Activated CD4-positive, alpha-beta T cell treated with anti-CD3 and anti-CD28 coated beads, Interleukin-2, Interleukin-4, amounts not matched to agents 100 ng/mL and 50 ng/mL, durations not matched to agents 16 hours and 8 hours (primary cell): ENCODE measurements at places on chromosomes 1 and 21.

- no peak for DNase-seq
Observed at GRCh38 chr1:94734963-94735901, 84.9 kb upstream of the SLC44A3 start.

GRCh38 chr1:227732586-227733308, 2.4 kb downstream of the JMJD4 start:
- DNase-seq, result no peak

- DNase-seq, result no peak
Observed at GRCh38 chr1:30750731-30751291, 6.8 kb downstream of the LAPTM5 start.

- DNase-seq, result no peak
Observed at GRCh38 chr1:167012570-167012969, 23.5 kb downstream of the MAEL start.

DNA sequence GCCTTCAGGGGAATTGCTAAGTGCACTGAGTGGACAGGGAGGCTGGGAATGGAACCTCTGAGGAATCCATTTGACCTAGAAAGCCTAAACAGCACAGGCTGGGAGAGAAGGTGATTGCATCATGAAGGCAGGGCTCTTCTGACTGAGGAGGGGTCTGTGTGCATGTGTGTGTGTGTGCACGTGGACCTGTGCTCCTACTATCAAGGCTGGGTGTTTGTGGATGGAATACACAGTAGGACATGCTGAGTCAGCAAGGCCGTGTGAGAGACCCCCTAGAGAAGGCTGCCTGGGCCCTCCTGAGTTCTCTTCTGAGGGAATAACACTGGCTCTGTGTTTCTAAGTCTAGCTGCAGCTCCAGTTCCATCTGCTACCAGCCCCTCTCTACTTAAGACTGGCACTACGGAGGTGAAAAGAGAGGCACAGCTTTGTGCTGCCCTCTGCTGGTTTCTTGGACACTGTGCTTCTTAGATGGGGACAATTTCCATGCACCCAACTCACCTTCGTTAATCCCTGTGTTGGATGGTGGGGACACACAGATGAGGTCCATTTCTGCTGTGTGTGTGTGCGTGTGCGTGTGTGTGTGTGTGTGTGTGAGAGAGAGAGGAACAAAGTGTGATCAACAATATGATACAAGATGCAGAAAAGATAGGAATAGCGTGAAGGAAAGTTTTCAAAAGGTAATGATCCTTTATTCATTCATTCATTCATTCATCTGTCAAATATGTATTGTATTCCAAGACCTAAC, 6.2 kb upstream of the EFCAB14 start:
- DNase-seq, result peak; percentile 76

- no peak for DNase-seq
Observed at GRCh38 chr1:228371741-228372182, 34.9 kb downstream of the TRIM11 start.

DNA sequence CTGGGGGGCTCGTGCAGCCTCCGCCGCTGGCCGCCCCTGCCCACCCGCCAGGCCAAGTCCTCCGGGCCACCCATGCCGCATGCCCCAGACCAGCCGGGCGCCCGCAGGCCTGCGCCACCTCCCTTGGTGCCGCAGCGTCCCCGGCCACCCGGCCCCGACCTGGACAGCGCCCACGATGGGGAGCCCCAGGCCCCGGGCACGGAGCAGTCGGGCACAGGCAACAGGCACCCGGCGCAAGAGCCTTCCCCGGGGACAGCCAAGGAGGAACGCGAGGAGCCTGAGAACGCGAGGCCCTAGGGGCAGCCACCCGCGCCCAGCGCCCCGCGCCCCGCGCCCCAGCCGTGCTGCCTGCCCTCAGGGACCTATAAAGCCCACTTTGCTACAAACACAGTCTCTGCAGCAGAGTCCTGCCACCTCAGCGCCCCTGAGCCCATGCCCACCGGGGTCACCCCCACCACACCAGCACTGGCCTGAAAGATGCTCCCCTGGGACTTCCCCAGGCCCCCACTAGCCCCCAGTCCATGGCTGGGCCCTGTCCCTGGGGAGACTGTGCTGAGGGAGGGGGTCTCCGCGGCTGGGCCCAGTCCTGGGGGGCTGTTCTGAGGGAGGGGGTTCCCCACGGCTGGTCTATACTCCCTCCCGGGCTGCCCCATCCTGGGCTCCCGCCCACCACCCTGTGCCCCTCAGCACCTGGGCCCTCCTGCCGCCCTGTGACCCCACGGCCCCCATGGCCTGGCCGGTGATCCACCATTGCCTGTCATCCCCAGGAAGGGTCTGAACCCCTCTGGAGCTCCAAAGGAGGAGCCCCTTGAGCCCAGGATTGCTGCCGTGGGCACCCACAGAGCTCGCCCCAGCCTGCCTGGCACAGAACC, 8.6 kb downstream of the TNFRSF18 start:
- DNase-seq, result no peak

GRCh38 chr21:34886240-34887104, 162.6 kb downstream of the RUNX1 start:
- DNase-seq, result no peak

- DNase-seq, result peak; percentile 44
Observed at GRCh38 chr1:93437976-93438605, 9.8 kb upstream of the FNBP1L start.

DNA sequence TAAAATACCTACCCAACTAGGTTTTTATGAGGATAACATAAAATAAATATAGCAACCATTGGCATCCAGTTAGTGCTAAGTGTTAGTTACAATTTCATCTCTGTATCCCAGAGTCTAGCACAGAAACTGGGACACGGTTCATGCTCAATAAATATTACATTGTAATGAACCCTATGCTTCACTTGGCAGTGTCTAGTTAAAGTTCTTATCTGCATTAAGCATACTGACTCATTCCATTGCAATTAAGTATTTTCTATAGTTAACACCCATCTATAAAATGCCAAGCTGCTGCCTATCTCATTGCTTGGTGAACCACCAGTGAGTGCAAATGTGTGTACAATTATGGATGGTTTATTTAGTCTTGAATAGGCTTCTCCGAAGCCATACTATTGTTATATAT, 15.2 kb downstream of the CHML start:
- no peak for DNase-seq

DNA sequence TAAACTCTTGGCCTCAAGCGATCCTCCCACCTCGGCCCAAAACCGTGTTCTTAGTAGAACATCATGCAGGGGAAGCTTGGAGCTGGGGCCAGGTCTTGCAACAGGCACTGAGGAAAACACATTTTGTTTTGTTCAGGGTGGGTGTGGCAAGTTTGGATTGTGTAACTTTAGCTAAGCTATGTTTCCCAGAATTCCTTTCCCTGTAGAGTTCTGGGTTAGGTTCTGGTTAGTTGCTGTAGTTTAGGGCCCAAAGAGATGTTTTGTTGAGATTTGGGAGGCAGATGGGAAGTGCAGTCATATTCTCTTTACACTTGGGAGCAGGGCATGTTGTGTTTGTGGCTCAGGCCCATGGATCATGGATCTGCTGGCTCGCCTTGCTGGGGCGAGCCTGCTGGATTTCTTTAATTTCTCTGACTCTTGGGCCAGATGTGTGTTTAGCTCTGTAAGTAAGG, 24.0 kb downstream of the PLA2G5 start:
- no peak for DNase-seq

DNA sequence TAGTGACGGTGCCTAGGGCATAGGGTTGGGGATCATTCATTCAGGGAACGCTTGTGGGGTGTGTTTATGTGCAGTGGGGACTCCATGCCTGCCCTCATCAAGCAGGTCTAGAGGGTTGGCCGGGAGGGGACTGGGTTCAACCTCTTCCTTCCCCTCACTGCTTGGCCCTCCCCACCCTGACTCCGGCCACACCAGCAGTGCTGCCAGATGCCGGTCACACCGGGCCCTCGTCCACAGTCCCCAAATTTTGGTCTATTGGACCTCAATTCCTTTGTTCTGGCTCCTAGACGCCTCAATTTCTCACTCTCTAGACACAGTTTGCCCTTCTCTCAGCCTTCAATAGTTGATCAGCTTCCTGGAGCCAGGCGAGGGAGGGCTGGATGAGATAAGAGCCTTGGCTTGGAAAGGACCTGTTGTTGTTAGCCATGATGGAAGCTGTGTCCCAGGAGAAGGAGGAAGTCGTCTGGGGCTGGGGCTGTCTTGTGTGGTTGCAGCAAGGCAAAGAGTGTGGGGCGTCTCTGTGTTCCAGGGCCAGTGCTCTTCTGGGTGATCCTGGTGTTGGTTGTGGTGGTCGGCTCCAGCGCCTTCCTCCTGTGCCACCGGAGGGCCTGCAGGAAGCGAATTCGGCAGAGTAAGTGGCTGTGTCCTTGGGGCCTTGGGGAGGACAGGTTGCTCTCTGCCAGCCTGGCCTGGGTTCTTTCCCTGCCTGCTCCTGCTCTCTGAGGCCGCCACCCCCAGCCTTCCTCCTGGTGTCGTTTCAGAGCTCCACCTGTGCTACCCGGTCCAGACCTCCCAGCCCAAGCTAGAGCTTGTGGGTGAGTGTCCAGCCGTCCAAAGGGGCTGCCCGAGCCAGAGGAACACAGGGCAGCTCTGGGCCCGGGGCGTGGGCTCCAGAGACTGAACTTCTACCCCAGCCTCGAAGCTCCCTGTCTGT, 41.1 kb upstream of the TNFRSF1B start:
- DNase-seq, result no peak

DNA sequence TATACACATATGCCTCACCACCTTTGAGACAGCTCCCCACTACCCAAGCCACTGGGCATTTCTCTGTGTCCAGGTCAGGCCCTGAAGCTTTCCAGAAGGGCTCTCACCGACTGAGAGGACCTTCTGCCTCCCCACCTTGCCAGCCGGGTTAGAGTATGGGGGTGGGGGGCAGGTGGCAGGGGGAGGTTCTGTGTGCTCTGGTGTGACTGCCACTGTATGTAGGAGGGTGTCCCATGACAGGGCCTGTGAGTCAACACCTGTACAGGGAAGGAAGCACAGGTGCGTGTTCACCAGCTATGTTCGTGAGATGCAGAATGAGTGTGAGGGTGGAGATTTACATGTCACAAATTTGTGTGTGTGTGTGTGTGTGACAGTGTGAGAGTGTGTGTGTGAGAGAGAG, 7.0 kb downstream of the AHDC1 start:
- no peak for DNase-seq

GRCh38 chr21:27528697-27529096, 561.8 kb upstream of the ADAMTS5 start:
- DNase-seq, result no peak

DNA sequence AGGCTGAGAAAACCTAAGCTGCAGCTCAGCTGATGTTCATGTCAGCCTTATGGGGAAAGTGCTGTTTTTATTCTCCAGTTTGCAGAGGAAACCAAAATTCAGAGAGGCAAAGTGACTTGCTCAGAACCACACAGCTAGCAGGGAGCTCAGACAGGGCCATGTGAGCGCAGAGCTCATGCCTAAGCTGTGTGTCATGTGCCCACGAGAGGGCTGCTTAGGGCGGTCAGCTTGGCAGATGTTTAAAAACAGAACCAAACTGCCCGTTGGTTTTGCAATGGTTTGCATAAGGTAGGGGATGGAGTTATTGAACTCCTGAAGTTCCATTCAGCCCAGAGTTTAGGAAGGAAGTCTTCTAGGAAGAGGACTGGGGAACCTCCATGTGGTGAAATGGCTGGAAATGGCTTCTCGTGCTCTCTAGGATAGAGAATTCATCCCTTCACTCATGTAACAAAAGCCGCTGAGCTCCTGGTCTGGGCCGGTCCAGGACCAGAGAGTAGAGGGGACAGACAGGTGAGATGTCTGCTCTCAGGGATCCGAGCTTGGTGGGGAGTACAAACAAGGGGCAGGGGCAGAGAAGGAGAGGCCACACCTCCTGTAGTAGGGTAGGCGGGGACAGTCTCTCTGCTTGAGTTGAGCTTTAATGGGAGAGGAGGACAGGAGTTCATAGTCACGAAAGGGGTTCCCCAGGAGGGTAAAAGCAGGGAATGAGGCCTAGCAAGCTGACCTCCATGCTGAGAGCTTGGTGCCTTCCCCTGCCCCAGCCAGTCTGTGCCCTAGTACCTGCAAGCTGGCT, 46.9 kb downstream of the ARHGEF10L start:
- DNase-seq, result no peak

GRCh38 chr1:146001709-146002108, 5.3 kb upstream of the TXNIP start:
- no peak for DNase-seq

DNA sequence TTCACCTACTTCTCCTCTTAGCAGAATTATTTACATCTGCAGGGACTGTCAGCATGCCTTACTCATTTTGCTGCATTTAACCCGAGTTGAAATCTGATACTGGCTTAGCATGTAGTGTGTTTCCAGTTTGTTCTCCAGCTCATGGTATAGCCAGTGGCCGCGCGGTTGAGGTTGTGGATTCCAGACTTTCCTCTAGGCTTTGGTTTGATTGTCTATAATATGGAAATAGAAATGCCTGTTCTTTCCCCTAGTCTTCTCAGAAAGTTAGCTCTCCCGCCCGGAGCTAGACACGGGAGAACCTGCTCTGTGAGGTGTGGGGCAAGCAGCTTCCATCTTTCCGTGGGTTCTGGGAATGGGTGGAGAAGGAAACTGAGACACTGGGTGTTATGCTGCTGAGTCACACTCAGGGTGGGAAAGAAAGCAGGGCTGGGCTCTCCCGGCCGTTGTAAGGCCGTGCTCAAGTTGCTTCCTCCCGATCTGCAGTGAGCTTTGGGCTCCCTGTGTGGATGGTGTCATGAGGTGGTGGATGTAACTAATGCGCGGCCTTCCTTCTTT, 206.8 kb upstream of the TMEM51 start:
- DNase-seq, result no peak

DNA sequence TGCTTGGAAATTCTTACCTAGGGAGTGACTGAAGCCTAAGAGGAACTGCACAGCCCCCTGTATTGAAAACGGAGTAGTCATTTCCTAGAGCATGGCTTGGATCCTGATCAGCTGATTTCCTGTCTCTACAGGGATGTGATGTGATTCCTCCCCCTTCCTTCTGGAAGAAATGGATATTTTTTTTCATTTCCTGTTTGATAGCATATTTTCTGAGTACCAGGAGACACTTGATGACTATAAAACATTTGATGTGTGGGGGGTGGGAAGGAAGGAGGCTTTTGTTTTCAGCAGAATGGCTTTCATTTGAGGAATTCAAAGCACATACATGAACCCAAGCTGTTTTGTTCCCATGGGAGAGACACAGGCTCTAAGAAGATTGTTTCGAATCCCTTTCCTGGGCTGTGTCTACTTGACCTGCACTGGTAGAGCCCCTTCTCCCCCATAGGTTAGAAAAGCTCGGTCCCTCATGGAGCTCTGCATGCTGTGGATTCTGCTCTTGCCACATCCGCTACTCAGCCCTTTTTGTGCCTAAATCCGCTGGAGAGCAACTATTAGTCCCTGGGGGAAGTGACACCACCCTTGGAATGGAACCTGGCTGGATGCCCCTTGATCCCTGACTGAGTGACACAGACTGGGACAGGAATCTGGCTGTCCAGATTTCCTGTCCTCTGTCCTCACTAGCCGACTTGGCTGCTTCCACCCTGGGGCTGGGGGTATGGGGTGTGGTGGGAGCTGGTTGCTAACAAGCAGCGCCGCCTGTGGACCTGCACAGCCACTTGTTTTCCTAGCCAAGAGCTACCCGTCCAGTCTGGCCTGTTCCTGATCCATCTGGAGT, 71.8 kb upstream of the MACF1 start:
- DNase-seq, result no peak
